Effector CD4-positive, alpha-beta T cell (primary cell): ENCODE measurements at places on chromosomes 7 and 10.

GRCh38 chr7:24227603-24228359, 56.2 kb upstream of the NPY start:
- no peak for DNase-seq

GRCh38 chr7:42117201-42117600, 119.8 kb downstream of the GLI3 start:
- DNase-seq: no peak

- DNase-seq: no peak
Measured at GRCh38 chr10:86371691-86372090, 5.1 kb upstream of the GRID1 start.

- no peak for DNase-seq
Measured at GRCh38 chr7:13017333-13017857, 330.0 kb downstream of the ARL4A start.

- no peak for DNase-seq
Measured at GRCh38 chr7:154231732-154232131, 179.5 kb downstream of the DPP6 start.

DNA sequence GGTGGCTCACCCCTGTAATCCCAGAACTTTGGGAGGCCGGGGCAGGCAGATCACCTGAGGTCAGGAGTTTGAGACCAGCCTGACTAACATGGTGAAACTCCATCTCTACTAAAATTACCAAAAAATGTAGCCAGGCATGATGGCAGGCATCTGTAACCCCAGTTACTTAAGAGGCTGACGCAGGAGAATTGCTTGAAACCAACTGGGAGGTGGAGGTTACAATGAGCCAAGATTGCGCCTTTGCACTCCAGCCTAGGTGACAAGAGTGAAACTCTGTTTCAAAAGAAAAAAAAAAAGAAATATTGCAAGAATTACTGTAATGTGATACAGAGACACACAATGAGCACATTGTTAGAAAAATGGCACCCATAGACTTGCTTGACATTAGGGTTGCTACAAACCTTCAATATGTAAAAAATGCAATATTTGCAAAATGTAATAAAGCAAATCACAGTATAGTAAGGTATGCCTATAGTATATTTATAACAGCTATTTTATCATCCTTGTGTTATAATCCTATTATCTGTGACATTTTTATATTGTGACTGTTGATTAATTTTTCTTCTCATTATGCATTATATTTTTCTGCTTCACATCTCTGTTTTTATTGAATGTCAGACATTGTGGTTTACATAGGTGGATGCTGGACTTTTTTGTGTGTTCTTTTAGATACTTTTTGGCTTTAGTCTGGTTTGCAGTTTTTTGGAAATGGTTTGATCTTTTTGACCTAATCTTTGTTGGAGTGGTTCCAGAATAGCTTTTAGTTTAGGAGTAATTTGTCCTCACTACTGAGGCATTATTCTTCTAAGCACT, 55.4 kb upstream of the HELLS start:
- DNase-seq: no peak

GRCh38 chr7:30894866-30895605, 16.6 kb upstream of the AQP1 start:
- DNase-seq: no peak

GRCh38 chr7:84195295-84196060, 889 bp upstream of the SEMA3A start:
- no peak for DNase-seq

DNA sequence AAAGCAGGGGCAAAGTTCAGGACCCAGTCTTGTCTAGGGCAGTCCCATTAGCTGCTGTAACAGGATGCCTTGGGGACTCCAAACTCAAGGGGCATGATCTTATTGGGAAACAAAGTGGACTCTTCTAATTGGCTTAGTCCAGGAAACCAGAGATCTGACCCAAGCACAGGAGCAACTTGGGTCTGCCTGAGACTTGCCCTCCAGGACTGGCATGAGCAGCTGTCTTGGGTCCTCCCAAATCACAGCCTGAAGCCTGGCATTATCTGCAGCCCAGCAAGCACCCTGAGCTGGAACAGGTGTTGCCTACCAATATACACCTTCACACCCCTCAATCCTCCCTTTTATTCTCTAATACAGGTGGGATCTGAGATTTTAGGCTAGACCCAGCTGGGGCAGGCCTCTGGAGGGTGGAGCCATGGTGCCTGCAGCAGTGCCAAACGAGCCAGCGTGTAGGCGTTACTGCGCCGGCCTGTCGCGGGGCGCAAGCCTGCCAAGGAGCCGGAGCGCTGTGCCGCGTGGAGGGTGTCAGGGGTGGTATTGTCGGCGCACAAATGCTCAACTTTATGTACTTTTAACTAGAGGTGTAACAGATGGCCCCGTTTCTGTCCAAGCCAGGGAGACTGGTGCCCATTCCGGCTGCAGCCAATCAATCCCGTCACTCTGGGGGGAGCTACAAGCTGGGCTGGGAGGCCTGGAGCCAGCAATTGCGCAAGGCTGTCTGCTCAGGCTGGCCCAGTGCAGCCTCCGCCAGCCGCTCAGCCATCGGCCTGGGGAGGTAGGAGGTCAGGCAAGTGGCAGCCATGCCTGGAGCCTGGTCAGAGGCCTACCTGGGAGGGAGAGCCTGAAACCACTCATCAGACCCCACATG, 12.8 kb upstream of the LBX1 start:
- no peak for DNase-seq

DNA sequence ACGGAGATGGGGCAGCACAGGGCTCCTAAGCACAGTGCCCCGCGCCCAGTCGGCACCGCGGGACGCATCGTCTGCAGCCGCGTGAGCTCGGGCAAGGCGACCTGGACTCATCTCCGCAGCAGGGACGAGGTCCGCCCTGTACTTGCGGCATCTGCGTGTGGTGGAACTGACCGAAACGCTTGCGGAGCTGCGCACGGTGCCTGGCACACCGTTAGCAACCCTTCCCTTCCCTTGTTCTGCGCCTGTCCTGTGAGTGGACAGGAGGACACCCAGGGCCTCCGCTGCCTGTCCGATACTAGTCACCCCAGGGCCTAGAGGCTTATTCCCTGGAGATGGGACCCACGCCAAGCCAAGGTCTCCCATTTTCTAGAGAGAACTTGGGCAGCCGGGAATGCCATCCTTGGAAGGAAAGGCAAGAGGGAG, 98.5 kb downstream of the WDR11 start:
- no peak for DNase-seq

- no peak for DNase-seq
Measured at GRCh38 chr10:70513848-70514309, 35.3 kb downstream of the PALD1 start.

DNA sequence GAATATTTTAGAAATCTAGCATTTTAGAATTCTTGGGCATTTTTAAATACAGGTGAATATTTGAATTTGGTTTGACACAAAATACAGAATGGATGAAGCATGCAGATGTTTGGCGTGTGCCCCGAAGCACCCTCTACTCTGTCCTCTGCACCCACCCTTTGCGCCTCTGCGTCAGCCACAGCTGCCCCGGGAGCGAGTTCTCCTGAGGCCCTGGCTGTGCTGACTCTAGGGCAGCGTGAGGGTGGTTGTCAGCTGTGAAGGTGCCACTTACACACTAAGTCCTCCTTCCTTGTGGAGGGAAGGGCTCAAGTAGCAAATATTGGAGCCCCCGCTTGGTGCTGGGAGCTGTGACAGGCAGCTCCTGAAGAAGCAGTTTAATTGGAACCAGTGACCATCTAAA, 48.4 kb downstream of the DAGLB start:
- DNase-seq: no peak

DNA sequence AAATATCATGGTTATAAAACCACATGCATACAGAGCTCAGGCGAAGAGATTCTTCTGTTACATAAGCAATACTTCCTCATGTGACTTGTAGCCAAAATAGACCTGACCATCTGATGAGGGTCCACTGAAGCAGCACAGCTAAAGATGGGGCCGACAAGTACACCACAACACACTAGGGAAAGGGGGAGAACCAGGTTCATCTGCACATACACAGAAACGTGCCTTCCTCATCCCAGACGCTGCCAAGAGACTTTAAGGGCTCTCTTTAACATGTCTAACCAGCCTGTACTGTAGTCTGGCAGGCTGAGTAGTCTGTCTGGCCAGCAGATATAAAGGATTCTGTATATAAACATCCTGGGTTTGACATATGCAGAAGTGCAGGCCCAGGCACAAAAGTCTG, 30.3 kb downstream of the ERCC6 start:
- no peak for DNase-seq

- no peak for DNase-seq
Measured at GRCh38 chr7:20269726-20270125, 52.5 kb upstream of the MACC1 start.

- DNase-seq: no peak
Measured at GRCh38 chr7:91424371-91424770, 160.1 kb downstream of the FZD1 start.

DNA sequence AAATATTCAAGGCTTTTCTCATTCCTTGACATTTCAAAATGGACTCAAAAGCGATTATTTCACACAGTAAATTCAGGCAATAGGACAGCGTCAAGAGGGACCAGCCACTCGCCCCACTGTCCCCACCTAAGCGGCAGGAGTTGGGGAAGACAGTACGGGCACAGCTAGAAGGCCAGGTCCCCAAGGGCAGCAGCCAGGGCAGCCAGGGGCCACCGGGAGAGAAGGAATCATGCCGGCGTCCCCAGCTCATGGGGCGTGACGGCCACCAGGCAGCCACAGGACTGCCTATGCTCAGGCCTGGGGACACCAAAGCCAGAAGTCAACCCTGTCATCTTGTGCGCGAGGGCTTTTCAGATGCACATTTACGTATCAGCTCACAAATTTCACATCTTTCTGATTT, 225.7 kb upstream of the PPP2R2D start:
- DNase-seq: no peak

- DNase-seq: no peak
Measured at GRCh38 chr10:121532292-121532864, 65.9 kb downstream of the FGFR2 start.

GRCh38 chr7:41571573-41571972, 131.3 kb downstream of the INHBA start:
- no peak for DNase-seq

DNA sequence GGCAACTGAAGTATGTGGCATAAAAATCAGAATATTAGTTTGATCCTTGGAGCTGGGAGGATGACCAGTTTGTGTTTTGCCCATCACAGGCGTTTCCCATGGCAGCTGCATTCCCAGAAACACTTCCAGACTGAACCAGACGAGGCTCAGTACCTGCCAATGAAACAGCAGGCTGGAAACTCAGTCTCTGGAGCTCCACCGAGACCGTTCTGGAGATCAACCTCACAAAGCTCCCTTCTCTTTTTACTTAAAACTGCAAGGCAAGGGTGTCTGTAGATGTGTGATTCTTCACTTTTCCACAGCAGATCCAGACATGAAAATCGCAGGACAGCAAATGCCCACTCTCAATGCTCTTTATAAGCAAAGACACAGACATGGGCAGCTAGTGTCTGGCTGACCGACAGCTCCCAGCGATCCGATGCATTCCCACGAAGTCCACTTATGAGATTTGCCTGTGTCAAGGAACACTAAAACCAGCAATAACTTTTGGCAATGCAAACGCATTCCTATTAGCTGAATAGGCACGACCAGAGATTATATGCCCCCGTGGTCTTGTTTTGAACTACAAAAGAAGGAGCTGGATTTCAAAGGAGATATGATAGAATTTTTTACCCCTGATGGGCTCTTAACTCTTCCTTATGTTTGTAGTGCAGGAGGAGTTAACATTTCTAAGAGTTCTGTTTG, 72.6 kb downstream of the ADAM12 start:
- DNase-seq: no peak

DNA sequence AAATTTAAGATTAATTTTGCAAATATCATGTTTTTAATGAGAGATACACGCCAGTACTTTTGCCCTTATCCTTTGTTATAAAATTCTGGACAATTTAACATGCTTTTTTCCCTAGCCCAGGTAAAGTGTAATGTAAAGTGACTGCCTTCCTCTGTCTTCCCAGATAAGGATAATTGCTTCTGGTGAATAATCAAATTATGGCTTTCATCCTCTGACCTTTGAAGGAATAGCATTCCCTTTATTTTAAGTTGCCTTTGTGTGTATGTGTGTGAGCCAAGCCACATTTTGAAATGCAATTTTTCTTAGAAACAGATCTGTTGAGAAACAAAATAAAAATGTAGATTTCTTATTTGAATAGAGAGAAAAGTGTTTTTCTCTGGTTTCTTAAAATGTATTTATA, 107.5 kb downstream of the ADAM22 start:
- no peak for DNase-seq

DNA sequence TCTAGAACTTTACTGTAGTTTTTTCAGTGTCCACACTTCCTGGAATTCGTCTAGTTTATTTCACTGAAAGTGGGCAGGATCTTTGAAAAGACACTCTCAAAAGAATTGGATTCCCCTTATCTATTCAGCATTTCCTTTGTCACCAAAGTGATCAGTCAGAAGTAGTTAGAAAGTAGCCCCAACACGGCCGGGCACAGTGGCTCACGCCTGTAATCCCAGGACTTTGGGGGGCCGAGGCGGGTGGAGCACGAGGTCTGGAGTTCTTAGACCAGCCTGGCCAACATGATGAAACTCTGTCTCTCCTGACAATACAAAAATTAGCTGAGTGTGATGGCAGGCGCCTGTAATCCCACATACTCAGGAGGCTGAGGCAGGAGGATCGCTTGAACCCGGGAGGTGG, 69.0 kb upstream of the KMT2C start:
- DNase-seq: no peak

DNA sequence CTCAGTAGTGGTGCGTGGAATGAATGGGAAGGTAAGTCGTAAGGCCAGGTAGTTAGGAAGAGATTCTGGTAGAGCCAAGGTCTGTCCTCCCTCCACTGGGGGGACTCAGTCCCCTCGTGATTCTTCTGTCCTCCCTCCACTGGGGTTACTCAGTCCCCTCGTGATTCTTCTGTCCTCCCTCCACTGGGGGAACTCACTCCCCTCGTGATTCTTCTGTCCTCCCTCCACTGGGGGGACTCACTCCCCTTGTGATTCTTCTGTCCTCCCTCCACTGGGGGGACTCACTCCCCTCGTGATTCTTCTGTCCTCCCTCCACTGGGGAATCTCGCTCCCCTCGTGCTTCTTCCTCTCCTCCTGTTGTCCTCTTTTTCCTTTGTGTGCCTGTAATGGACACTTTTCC, 125.1 kb downstream of the CELF2 start:
- no peak for DNase-seq

DNA sequence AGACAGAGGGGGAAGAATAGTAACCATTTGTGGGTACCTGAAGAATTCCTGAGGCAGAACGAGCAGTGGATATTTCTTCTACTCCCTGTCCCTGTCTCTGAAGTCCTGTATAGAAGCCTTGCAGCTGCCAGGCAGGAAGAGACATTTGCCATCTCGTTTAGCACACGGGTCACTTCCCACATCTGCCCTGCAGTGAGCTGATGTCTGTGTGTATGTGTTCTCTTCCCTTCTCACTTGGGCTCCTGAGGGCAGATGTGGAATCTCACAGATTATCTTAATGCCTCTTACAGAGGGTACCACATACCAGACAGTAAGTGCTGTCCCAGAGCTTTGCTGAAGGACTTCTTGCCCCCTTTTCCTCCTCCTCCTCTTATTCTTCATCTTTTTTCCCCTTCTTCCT, 14.1 kb upstream of the TRPV6 start:
- DNase-seq: no peak

- peak; percentile 12 for DNase-seq
Measured at GRCh38 chr10:98414932-98415730, at the start of gene PYROXD2. PYROXD2 (minus strand) TSS chr10:98415182; CDS start chr10:98415135, 47 bp downstream.

- no peak for DNase-seq
Measured at GRCh38 chr7:158740013-158740656, 35.5 kb upstream of the NCAPG2 start.

- no peak for DNase-seq
Measured at GRCh38 chr10:11525503-11525902, 85.9 kb downstream of the USP6NL start.
